Right ventricle myocardium superior (tissue), 1 donor: ENCODE measurements at places on chromosomes 13 and 19. TPM values are rescaled to one million over a fixed set of nuclear protein-coding genes. Genes with fewer than 3 reads are reported as not detected.

DNA sequence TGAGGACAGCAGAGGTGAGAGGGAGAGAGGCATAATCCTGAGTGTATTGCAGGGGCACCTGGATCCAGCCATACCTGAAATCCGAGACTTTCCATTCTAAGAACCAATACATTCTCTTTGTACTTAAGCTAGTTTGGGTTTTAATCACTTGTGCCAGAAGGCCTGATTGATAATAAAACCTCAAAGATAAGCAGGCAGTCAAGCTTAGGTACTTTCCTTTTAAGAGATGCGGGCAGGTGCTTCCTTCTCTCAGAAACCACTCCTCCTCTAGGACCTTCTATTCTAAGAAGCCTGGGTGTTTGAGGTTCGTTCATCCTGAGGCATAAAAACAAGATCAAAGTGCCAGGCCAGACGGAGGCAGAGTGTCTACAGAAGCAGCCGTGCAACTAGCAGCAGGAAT, 22.2 kb downstream of the FAM187B start:
- DNase-seq: no peak

GRCh38 chr19:6012426-6013170, 34.7 kb upstream of the RANBP3 start:
- peak; percentile 7 for DNase-seq

GRCh38 chr19:45468159-45468651, 409 bp downstream of the FOSB start:
- peak; percentile 49 for DNase-seq

- DNase-seq: no peak
Observed at GRCh38 chr19:29851769-29852521, 40.2 kb downstream of the CCNE1 start.

- DNase-seq: no peak
Observed at GRCh38 chr19:3975144-3975543, 4.2 kb upstream of the DAPK3 start.

GRCh38 chr19:49205114-49205513, 47.5 kb downstream of the TRPM4 start:
- DNase-seq: no peak

- DNase-seq: no peak
Observed at GRCh38 chr13:73556902-73557301, 498.1 kb downstream of the KLF5 start.

DNA sequence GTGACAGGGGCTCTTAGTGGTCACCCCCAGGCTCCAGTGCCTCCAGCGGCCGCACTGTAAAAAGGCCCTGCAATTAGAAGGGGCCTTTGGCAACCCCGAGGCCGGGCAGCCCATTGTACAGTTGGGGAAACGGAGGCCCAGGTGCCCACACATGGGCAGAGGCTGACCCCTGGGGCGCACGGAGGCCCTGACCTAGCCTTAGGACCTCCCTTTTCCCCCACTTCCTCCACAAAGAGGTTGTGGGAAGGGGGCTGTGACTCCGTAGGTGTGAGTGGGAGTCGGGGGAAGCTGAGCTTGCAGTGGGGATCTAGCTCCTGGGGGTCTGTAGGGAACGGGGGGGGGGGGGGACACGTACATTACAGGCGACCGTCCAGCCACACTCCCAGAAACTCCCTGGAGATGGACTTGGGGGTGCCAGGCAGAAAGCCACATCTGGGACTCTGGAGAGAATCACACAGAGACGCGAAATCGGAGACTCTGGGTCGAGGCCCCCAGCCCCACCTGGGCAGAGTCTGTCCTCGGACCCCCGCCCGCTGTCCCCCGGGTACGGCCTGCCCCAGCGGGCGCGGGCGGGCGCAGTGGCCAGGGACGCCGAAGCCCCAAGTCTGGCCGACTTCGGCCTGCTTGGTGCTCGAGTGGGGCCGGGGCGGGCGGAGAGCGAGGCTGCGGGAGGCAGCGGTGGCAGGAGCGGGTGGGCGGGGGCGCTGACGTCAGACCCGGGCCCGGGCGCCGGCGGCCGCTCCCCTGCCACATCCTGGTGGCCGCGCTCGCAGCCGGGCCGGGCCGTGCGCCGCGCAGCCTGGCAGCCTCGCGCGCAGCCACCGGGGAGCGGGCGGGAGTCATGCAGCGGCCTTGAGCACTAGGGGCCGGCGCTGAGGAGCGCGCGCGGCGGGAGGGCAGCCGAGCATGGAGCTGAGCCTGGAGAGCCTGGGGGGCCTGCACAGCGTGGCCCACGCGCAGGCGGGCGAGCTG, at the start of gene ONECUT3:
Gene ONECUT3, plus strand, starts transcription at position 750 of the 972 bp plus-strand sequence. Its CDS starts 157 bp downstream, at position 907.
- DNase-seq: no peak

GRCh38 chr13:104015646-104016396, 949.6 kb upstream of the SLC10A2 start:
- no peak for DNase-seq

GRCh38 chr19:41398050-41398418, 416 bp downstream of the BCKDHA start:
- DNase-seq: no peak

GRCh38 chr19:31334101-31334848, 15.0 kb downstream of the TSHZ3 start:
- DNase-seq: no peak

DNA sequence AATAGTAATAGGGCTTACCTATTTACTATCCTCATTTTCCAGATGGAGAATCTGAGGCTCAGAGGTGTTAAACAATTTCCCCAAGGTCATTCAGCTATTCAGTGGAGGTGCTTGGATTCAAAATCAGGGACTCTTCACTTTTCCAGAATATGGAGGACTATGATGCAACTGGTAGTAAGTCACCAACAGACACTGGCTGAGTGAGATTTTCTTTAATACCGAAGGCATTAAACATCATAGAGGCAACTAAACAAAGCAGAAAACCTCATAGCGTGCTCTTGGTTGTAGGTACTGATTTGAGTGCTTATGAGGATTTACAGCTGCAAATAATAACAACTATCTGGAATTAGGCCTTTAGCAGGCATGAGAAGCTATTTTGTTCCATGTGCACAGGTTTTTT, 134.4 kb downstream of the DLEU7 start:
- DNase-seq: no peak

DNA sequence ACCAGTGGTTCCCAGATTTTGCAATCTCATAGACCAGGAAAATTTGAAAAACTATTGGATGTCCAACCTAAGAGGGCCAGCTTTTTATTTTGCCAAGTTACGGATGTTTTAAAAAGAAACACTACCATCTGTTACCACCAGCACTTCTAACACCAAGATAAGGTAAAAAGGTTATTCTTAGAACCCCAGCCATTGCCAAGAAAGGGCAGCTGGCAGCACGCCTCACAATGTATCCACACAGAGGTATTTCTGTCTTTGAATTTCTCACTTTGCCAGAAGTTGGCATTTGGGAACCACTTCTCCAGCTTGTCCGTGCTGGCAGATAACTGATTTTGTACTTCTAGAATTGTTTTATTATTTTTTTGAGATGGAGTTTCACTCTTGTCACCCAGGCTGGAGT, 28.7 kb downstream of the CAPN12 start:
- peak; percentile 84 for DNase-seq

DNA sequence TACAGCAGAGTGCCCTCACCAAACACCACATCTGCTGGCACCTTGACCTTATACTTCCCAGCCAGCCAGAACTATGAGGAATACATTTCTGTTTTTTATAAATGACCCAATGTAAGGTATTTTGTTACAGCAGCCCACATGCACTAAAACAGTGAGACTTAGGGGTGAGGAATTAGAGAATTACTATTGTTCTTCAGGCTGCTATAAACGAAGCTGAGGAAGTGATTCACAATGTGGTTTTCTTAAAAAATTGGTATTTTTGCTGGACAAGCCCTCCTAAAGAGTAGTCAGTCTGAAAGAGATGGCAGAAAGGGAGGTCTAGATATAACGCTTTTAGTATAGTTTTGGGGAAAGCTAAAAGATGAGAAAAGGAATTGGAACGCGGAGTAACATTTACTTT, 101.0 kb downstream of the SLITRK6 start:
- DNase-seq: no peak

- peak; percentile 4 for DNase-seq
Observed at GRCh38 chr19:6318772-6319171, 14.6 kb downstream of the ACER1 start.

GRCh38 chr19:3785451-3785937, 687 bp downstream of the MATK start:
- no peak for DNase-seq

NR2F6 gene
- total RNA-seq: 77.3 TPM

USP12 gene
- total RNA-seq: 17.2 TPM
